ENCODE measurements at places on chromosomes 4 and X. TPM values are rescaled to one million over a fixed set of nuclear protein-coding genes. Genes with fewer than 3 reads are reported as not detected.

Gene NSDHL
- 11.7 TPM for total RNA-seq

Gene MAOA
- 4.7 TPM for total RNA-seq

DNA sequence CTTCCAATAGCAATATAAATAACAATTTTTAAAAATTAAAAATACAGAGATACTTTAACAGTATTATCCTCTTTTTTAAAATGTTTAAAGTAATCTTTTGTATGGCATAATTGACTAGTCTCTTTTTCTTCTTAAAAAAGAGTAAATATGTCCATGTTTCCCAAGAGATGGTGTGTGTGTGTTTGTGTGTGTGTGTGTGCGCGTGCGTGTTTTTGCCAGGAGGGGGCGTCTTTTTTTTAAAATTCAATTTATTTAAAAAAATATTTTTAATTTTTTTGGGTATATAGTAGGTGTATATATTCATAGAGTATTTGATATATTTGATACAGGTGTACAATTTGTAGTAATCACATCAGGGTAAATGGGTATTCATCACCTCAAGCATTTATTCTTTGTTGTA is 1073.7 kb downstream of the PCDH7 start:
- DNase-seq = no peak

- DNase-seq = peak; percentile 44
Measured at GRCh38 chrX:71515038-71515396, 17.9 kb upstream of the OGT start.

GRCh38 chr4:183443655-183444213 is 702 bp upstream of the CDKN2AIP start:
- no peak for DNase-seq

Data from fibroblast of the aortic adventitia (primary cell).